Caudate nucleus (tissue), 63 donors: ENCODE measurements at places on chromosomes 7 and 10.

GRCh38 chr10:113038183-113038582, 88.1 kb downstream of the TCF7L2 start:
- DNase-seq, result no peak

- DNase-seq, result no peak
Measured at GRCh38 chr10:68954904-68955303, 1.1 kb upstream of the DDX21 start.

DNA sequence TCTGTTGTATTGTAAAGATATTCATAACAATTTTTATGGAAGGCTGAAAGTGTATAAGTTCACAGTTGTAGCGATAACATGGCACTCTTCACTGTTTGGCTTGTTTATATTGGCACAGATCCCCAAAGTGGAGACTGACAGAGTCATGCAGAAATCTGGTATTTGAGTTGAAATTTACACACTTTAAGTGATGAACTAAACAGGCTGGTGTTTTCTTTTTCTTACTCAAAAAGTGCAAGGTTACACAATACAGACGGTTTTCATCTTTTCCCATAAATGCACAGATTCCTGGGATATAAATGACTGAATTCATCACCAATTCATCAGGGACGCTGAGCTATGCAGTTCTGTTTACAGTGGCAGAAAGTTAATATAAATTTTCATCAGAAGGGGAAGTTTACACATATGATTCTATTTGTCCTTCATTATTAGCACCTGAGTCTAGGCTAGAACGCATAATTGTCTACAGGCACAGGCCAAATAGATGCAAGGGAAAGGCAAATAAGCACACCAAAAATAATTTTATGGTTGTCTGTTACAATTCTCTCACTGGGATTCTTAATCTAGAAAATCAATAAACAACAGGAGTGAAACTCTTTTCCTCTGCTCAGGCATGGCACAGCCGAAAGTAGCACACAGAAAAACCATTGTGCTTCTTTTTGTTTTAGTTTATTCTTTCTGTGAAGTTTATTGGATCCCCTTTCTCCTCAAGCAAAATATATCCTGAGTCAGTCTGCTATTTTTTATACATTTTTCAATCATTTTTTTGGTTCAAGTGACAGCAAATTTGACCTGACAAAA, 88.0 kb downstream of the FOXP2 start:
- DNase-seq, result no peak

DNA sequence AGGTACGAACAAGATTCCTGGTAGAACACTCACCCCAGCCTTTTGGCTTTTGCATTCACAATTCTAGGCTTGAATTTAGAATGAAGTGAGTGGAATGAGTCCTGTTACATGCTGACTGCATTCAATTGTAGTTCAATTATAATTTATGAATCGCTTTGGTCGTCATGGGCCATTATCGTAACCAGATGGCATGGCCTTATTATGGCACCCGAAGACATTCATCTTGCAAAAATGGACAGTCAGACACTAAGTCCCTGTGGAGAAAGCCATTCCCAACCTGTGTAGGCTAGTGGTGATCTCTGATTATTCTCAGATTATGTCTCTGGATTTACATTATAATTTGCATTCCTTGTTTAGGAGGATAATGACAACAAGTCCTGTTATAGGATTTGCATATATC, 292.4 kb upstream of the NPSR1 start:
- DNase-seq, result no peak

GRCh38 chr7:64174941-64175340, 32.1 kb upstream of the ZNF735 start:
- DNase-seq, result no peak

DNA sequence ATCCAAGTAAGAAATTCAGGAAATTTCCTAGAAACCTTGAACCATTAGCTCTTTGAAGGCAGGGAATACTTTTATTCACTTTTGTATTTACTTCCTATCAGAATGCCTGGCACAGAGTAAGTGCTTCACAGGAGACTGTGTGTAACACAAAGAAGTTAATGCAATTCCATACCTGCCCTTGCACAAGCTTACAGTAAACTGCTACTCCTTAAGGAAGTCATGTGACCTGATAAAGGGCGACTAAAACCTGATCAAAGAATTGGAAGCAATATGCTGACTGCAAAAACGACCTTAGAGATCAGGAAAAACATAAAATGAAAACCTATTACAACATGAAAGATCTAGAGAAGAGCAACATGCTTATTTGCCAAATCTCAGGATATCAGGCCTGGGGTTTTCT, 178.2 kb upstream of the HPS1 start:
- no peak for DNase-seq

- no peak for DNase-seq
Measured at GRCh38 chr7:149886018-149886415, 12.2 kb downstream of the ATP6V0E2 start.

DNA sequence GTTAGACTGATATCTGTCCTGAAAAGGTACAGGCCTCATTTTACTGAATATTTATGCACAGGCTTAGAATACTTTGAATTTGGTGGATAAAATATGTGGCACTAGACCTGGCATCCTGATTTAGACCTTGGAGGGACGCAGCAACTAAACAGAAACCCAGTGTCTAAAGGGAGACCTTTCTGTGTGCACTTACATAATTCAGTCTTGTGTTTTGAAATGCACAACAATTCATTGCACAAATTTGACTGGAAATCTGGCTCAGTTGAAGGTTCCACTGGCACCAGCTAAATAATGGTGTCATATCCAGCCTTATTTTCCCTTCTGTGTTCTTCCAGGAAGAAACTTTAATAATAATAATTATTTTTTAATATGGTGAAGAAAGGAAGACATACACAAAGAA, 142.1 kb downstream of the SND1 start:
- no peak for DNase-seq

DNA sequence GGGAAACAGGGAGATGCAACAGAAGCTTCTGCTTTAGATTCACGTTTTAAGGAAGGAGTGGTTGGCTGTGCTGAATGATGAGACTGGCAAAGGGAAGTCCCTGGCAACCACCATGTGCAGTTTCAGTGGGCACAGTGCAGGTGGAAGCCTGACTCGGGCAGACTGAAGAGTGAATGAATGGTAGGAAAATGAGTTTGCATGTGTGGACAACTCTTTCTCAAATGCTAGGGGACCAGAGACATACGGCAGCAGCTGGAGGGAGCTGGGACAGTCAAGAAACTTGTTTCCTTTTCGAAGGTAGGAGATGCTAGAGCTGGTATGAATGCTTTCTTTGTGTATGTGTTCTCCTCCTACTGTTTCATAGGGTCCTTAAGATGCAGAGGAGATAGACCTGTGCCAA, 29.0 kb downstream of the PODXL start:
- no peak for DNase-seq

- no peak for DNase-seq
Measured at GRCh38 chr7:97149843-97150242, 32.3 kb downstream of the SDHAF3 start.

- no peak for DNase-seq
Measured at GRCh38 chr7:120805636-120806388, 52.1 kb downstream of the TSPAN12 start.

DNA sequence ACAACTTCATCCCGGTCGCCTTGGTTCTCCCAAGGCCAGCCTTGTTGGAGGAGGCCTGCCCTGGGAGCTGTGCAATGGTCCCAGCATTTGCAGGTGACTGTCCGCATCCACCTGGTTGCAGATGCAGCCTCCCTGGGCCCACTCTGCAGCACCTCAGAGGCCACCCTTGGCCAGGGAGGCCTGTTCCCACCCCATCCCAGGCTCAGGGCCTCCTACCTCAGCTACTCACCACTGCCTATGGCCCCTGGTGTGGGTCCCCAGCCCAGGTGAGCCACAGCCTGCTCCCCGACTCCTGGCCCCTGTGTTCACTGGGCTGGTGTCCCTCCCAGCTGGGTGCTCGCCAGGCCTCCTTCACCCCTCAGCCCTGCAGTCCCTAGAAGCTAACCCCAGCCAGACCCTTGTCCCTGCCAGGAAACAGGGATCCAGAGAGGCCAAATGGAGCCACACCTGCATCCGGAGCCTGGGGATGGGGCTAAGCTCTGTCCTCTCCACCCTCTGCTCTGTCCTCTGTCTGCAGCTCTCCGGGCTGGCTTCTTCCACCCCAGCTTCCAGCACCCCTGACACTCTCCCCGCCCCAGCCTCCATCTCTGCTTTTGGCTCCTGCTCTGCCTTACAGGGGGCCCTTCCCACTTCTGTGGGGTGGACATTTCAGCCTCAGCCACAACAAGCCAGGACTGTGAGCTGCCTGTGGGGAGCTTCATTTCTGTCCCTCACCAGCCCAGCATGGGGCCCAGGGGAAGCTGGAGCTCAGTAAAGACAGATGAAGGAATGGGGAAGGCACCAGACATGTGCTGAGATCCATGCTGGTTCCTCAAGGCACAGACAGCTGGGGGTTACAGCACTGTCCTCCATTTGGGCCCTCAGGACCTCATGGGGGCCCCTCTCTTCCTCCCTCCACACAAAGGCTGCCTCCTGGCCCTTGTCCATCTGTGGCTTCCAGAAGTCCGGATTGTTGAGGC, 35.6 kb upstream of the ANTXRL start:
- no peak for DNase-seq

- peak; percentile 23 for DNase-seq
Measured at GRCh38 chr7:155412416-155413253, 45.3 kb upstream of the EN2 start.

GRCh38 chr7:134660242-134660785, 13.7 kb downstream of the BPGM start:
- no peak for DNase-seq

- no peak for DNase-seq
Measured at GRCh38 chr7:104156842-104157277, 51.0 kb downstream of the ORC5 start.

DNA sequence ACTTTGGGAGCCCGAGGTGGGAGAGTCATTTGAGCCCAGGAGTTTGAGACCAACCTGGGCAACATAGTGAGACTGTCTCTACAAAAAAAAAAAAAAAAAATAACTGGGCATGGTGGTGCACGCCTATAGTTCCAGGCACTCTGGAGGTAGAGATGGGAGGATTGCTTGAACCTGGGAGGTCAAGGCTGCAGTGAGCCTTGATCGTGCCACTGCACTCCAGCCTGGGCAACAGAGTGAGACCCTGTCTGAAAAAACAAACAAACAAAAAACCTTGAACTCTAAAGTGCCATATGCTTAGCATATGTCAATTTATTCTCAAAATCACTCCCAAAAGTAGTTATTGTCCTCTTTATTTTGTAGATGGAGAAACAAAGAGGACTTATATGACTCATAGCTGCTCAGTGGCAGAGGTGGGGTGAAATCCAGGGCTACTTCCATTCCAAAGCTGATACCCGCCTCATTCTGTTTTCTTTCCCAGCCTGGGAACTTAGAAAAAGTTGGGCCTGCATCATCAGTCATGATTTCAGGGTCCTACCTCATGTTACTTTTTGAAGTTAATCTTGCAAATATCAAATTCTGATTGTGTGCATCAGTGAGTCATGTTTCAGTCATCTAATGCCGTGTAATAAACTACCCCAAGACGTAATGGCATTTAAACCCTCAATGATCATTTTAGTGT, 13.3 kb downstream of the DHTKD1 start:
- DNase-seq, result no peak

GRCh38 chr10:87674943-87675342, 15.3 kb downstream of the PAPSS2 start:
- DNase-seq, result no peak

- no peak for DNase-seq
Measured at GRCh38 chr7:77202481-77202976, 2.9 kb upstream of the FGL2 start.

- no peak for DNase-seq
Measured at GRCh38 chr7:141436575-141437075, 114.6 kb upstream of the AGK start.

DNA sequence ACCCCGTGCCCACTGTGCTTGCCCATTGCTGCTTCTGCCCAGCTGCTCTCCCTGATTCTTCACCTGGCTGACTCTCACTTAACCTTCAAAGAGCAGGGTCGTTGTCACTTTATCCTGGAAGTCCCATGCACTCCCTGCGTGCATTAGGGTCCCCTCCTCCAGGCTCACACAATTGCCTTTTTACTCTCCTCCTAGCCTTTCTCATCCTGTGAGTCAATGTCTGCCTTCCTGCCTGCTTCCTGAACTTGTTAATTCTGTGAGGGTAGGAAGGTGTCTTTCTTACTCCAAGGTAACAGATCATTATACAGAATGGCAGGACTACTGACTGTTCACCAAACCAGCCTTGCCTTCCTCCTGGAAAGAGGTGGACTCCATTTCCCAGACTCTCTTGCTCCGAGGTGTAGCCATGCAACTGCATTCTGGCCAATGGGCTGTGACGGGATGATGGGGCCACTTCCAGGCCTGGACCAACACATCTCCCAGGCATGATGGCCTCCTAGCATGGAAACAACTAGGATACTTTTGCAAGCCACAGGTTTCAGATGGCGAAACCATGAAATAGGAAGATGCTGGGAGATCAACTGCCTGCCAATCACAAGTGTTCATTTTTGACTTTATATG, 54.7 kb downstream of the ARHGAP22 start:
- no peak for DNase-seq

DNA sequence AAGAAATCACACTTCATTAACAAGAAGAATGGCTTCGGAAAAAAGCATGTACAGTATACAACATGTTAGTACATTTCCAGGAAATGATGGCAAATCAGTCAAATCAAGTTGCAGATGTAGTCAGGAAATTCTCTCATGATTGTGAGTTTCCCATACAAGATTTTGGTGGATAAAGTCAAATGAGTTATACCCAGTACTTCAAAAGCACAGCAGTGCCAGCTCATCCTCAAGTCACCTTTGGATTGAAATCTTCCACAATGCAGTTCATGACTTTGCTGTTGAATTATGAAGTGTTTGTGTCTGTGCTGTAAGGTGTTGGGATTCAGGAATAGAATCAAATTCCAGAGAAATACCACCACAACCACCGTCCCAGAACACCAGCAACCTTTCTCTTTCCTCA, 301.3 kb upstream of the BMPER start:
- DNase-seq, result no peak

DNA sequence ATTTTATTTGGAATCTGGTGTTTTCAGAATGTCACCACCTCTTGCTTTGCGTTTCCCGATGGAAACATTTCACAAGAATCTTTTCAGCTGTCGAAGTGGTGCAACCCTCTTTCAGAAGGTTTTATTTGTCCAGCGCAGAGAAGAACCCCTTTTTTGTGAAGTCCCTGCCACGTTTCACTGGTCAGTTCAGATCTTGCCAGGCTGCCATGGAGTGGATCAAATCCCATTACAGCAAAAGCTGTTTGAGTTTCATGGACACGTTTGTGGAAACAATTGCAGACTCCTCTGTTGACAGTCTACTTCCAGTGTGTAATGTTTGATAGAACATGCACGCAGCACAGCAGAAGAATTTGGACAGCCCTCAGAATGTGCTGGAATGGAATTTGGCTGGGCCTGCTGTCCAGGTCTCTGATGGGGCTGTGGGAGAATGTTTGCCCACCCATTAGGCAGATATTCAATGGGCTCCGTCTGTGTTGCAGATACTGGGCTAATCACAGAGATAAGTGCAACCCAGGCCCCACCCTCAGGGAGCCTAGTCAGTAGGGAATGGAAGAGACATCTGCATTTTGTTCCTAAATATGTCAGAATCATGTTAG, 143.2 kb downstream of the GRK5 start:
- DNase-seq, result no peak
